DMS153 (cell line): ENCODE measurements at places on chromosomes 3 and 15.

DNA sequence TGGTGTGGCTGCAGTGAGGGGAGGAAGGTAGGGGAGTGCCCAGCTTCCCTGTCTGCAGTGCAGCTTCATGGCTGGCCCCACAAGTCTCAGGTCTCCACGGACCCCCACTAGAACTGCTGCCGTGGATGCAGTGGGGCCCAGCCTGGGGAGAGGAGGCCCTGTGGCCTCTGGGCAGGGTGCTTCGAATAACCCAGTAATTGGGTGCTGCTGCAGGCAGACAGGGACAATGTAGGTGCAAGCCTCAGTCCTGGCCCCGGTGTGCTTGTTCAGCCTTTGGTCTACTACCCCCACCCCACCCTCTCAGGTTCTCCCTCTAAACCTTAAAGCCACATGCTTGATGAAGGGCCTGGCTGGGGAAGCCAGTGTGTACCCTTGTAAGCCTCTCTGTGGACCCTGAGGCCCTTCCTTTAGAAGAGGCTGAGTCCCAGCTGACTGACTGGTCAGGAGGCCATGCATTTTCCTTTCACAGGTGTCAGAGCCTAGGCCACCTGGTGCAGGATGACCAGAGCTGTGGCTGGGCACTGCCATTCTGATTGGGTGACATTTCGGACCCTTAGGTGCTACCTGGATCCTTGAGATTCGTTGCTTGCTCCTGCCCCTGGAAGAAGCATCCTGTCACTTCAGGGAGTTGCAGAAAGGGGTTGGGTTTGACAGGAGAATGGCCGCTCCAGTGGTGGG, 21.1 kb upstream of the EXOG start:
- DNase-seq: no peak

DNA sequence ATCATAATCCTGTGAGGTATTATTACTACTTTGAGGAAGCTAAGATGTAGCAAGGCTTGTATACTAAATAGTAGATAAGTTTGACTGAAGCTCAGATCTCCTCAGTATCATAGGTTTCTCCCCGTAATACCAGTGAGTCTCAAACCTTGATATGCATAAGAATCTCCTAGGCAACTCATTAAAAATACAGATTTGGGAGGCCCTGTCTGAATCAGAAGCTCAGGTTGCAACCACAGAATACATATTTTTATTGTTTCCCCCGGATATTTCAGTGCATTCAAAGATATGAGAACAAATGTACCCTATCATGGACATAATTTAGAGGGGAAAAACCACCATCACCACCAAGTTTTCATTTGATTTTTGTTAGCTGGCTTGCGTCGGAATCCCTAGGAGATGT, 242.1 kb upstream of the C2CD4B start:
- no peak for DNase-seq

DNA sequence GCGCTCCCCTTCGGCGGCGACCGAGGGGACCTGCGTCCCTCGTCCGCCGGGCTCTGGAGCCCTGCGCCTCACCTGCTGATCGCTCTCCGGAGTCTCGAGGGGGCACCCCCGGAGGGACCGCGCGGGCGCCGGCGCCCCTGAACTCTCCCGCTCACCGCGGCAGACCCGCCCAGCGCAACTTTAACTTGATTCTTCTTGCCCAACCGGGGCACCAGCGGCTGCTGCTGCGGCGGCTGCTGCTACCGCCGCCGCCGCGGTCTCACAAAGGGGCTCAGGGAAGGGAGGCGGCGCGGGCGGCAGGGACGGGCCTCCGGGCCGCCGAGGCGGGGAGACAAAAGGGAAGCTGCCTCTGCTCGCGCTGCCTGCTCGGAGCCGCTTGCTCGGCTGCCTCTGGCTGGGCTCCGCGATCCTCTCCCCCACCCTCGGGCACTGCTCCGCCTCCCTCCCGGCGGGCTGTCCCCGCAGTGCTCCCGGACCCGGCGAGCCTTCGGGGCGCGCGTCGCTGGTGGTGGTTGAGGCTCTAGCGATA, at the start of gene PPM1L:
PPM1L (plus strand) TSS at position 456 of the 529 bp plus-strand sequence.
- peak; percentile 48 for DNase-seq

DNA sequence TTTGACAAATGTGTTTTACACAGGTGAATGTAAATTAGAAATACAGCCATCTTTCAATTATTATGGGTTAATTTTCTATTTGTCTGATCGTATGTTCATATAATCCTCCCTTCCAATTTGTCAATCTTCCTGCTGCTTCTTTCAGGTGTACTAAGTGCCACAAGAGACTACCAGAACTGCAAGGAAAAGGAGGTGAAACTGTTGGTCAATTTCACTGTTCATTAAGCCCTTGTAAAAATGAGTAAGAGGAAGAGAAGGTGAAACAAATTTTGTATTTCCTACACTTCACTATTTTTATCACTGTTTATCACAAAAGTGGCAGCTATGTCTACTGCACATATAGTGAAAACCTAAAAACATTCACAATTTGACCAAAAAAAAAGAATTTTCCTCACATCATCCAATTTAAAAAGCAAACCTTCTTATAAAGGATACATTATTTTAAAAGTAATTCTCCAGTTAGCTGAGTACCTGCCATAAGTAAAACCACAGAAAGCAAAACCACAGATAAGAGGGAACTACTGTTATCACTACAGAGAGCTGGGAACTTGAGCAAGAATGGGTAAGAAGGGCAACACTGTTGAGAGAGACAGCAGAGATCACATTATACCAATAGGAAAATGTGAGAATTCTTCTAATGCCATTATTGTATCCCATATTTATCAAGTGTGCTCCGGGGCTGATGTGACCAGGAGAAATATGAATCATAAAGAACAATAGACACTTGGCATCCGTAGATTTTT, 163.0 kb downstream of the TBC1D5 start:
- DNase-seq: no peak

DNA sequence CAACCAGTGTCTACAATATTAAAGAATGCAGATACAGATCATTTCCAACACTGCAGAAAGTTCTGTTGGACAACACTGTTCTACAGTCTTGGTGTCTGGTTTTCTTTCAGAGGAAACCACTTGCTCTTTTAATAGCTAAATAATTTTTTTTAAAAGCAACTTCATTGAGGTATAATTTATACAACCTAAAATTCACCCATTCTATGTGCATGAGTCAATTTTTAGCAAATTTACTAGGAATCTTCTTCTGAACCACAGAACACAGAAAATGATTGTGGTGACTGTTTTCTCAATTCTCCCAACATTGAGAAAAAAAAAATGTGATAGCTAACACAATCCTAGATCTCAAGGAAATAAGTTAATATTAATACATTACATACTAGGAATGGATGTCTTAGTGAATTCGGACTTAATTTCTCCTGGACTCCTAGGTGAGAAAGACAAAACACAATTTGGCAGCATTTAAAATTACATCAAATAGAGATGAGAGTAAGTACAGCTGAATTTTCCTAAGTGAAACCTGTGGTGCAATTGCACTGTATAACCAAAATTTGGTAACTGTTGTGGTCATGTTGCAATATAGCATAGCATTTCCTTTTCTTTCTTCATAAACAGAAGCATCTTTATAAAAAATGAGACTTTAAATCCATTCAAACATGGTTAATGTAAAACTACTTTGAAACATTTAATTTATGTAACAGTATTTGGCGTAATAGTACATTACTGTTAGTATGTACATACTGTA, 15.3 kb upstream of the PLCL2 start:
- DNase-seq: no peak

- DNase-seq: no peak
Measured at GRCh38 chr15:67249830-67250229, 4.6 kb downstream of the AAGAB start.

GRCh38 chr3:55439657-55440056, 47.4 kb downstream of the WNT5A start:
- DNase-seq: no peak

DNA sequence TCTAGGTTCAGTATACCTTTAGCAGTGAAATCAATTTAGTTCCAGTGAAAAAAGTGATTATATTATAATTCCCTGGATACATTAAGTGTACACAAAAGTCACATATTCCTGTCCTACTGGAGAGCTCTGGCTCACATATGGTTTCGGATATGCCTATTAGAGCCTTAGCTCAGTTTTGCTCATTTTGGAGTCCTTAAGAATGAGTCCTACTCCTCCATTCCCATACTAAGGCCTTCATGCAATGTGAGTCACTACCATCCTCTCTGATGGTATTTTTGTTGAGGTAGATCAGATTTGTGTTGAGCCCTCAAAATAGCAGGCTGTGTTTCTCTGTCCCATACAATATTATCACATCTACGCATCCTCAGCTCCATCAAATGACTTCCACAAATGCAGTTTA, 294.2 kb upstream of the COL8A1 start:
- DNase-seq: no peak

DNA sequence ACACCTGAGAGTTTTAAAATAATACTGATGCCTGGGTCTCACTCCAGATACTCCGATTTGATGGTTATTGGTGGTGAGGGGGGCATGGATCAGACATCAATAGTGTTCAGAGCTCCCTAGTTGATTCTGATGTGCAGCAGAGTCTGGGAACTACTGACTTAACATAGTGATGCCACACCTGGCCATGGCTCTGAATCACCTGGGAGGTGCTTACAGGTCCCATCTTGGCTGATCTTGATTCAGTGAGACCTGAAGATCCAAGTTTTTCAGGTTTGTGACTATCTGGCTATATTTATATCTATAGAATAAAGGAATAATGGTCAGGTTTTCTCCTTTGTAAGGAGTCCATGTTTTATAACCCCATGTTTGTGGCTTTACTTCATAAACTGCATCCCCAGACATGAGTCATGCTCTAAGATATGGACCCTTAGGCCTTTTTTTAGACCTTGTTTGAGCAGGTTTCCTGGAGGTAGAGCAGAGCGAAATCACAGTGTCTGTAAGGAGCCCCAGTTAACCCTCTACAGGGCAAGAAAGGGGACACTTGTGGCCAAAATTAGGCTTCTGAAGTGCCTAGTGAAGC, 101.4 kb downstream of the LARS2 start:
- DNase-seq: no peak

- DNase-seq: no peak
Measured at GRCh38 chr15:42511007-42511391, 15.6 kb downstream of the SNAP23 start.

DNA sequence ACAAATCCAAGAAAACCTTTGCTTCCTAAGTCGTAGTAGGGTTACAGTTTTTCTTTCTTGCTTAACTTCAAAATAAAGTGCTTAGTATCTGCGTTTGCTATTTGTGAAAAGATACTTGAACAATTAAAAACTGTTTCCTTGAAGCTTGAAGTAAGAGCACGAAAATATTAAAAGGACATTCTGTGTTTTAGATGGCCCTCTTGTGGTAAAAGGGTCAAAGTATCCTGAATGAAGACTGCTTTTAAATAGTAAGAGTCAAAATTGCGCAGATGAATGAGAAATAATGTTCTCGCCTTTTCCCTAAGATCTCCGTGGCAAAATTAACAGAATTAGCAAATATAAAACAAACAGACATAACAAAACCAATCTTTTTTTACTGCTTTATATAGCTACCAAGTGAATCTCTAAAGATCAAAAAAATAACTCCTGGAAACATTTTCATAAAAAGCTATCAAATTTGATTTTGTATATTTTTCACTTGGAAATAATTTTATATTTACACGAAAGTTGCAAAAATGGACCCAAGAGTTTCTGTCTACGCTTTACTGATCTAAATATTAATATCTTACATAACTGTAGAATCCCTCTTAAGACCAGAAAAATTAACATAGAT, 175.4 kb downstream of the MBNL1 start:
- DNase-seq: peak; percentile 49

DNA sequence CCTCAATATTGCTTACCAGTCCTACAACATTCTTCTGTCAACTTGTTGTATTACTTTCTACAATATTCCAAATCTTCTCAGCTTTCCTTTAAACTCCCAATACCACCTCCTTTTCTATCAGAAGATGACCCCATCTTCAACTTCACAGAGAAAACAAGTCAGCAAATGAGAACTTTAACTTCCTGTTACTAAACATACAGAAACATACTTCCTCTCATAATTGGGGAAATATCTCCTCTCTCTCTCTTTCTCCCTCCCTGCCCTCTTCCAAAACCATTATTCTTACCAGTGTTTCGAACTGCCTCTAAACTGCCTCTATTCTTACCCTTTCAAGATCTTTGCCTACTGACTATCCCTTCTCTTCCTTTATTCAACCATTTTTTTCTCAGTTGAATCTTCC, 1.8 kb upstream of the SNAP23 start:
- DNase-seq: no peak

DNA sequence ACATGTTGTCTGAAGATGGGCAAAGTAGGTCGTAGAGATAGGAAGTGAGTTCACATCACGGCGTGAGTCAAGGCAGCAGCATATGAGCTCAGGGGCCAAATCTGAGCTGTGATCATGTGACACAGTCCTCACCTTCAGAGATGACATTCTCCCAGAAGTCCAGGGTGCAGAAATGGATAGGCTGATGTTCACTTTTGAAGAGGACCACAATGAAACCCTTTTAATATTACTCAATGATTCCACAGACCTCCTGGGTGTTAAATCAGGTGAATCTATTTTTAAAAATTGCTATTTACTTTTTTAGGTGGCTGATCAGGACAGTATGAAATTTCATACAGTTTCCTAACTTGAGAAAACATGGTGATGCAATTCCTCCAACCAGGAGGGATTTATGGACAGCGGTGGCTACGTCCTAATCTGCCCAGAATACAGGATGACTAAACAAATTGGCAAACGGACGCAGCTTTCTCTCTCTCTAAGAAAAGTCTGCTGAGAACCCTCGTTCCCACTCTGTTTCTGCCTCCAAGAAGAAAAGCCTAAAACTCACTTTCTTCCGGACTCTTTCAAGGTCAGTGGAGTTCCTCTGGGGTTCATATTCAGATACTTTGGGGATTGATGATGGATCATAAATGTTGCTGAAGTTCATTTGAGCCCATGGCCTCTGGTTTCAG, 34.4 kb downstream of the B3GNT5 start:
- DNase-seq: no peak

DNA sequence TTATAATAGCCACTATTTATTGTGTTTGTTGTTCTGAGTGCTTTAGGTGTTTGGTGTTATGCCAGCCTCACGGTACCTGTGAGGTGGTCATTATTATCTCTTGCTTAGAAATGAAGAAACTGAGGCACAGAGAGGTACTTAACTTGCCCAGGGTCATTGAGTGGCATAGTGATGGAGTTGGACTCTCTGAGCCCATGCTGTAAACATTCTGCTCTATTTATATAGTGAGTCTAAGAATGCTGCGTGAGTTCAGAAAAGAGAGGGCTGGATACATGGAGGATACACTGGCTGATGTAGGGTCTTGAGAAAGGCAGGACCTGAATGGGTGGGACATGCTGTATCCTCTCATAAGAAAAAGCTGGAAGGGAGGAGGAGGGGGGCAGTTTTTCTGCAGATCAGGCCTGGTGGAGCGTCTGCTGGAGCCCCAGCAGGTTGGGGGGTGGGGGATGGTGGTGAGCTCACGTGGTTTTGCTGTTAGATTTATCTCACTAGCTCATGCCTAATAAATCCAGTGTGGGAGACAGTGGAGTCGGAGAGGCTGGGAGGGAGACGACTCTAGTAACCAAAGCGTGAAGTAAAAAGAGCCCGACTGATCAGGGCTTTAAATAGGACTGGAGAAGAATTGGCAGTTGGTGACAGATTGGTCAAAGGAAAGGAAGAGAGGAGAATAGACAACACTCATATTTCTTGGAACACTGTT, 16.0 kb downstream of the MED12L start:
- no peak for DNase-seq
